ENCODE measurements at places on chromosomes 3 and 15. TPM values are rescaled to one million over a fixed set of nuclear protein-coding genes. Genes with fewer than 3 reads are reported as not detected.

ZBTB20 gene
- total RNA-seq: 13.4 TPM

ISLR gene
- 14.0 TPM for total RNA-seq

- H3K4me1 ChIP-seq: no peaks in the 10 kb centered on the region
- H3K27ac ChIP-seq: no peak overlapping the region
Observed at GRCh38 chr15:74579001-74579400, 36.6 kb upstream of the CLK3 start.

GRCh38 chr15:48373821-48374451, 42.7 kb downstream of the DUT start:
- peaks cover 6% of the 10 kb centered on the region for H3K4me1 ChIP-seq
- H3K36me3 ChIP-seq: no peaks in the 10 kb centered on the region
- DNase-seq: peak; percentile 69
- H3K27ac ChIP-seq: no peak overlapping the region

DNA sequence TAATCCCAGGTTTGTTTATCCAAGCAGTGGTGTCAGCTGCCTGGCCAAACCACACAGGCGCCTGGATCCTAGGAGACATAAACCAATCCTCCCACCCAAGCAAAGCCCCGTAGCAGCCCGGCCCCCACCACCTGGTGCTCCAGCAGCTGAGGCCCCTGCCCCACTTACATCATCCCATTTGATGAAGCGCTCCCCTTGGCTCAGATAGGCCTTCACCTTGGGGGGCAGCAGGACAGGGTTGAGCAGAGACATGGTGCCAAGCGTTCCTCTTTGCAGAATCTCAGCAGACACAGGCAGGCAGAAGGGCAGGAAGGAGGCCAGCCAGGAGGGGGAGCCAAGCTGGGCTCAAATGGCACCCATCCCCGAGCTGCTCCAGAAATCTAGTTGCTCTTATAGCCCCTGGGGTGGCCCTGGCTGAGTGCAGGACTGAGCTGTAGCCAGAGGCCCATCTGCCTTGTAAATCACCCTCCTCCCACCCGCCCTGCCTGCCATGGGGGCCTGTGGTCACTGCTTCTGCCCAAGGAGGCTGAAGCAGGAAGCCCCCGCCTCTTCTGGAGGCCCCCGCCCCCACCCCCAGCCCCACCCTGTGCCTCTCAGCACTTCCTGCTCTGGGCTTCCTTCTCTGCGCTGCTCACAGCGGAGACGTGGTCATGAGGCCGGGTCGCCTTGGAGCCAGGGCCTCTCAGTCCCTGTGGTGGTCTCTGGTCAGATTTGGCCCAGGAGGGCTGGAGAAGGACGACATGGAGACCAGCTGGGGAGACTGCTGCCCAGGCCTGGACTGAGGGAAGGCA, at the start of gene PLCB2:
PLCB2 (minus strand) TSS at position 515 of the 791 bp plus-strand sequence; CDS start at position 252, 263 bp downstream.
- H3K36me3 ChIP-seq: no peaks in the 10 kb centered on the region
- H3K27me3 ChIP-seq: peaks cover 30% of the 10 kb centered on the region
- no peaks in the 10 kb centered on the region for H3K4me1 ChIP-seq
- no peak for DNase-seq
